ENCODE measurements at places on chromosomes 6 and 20.

DNA sequence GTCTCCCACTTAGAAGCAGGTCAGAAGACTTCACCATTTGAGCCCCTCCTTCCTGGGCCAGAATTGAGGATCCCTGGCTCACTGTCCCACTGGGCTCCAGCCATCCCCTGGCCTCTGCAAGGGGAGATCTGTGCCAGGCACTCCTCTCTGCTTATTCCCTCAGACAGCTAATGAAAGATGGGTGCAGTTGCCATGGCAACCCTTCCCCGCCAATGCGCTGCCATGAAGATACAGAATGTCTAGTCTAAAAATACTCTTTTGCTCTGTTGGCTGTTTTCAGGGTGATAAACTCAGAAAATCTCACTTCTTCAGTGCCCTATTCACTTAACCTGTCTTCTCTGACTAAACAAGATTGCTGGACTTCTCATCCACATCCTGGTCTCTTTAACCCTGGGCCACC lies 13.6 kb upstream of the TTLL2 start:
- DNase-seq: no peak

DNA sequence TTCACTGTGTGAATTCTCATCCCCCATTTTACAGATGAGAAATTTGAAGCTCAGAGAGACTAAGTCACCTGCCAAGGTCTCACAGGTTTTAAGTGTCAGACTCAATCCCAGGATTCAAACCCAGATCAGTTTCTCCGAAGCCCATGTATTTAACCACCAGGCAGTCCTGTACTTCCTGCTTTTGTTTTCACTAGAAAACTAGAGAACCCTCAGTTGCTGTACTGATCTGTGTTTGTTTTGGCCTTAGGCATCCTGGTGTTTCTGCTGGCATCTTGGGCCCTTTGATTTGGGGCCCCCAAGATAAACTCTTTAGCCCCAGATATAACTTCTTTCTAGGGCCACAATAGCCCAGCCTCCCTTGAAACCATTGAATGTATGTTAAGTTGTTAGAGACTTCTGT lies 36.5 kb downstream of the PPP1R16B start:
- no peak for DNase-seq

DNA sequence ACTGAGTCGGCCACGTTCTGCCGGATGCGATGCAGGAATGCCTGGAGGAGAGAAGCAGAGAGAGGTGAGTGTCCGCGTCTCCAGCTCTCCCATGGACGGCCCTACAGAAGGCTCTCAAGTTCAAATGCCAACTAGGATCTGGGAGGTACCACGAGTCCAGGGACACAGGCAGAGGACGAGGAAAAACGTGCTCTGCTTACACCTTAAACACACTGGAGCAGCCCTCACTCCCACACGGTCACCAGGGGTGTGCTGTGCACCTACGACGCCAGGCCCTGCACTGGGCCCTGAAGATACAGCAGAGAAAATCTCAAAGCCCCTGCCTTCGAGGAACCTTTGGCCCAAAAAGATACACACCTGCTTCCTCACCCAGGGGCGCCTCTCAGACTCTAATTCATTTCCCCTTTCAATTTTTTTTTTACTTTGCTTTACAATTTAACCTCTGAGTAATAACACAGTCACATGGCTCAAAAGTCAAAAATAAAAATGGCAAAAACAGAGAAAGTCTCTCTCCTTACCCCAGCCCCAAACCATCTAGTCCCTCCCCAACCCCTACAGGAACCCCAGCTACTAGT lies 79.9 kb downstream of the PREX1 start:
- DNase-seq: no peak

DNA sequence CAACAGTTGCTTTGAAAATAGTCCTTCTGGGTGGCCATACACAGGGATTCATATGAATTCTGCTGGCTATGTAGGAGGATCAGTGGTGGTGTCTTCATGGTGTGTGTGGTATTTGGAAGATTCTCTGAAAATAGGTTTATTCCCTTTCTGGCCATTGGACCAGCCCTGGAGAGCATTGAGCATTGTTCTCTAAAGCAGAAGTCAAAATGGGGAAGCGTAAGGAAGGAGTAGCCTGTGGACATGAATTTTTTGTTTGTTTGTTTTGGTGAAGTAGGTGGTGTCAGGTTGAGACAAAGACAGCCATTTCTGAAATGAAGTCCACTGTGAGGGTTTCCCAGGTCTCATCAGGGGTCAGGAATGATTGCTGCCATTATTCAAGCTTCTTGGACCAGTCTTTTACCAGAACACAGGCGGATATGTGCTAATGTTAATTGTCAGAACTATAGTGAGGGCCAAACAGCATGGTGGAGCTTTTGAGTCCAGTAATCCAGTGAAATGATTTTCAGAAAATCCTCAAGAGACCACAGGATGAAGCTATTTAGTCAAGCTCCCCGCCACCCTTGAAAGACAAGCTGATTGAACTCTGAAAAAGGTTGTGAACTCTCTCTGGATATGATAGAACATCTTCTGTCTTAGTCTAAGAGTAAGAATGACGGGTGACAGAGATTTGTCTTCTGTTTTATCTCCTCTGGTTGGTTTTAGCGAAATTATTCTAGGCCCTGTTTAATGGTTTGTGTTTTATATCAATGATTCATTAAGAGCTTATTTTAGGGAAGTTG lies 60.0 kb downstream of the DNAH8 start:
- DNase-seq: no peak

DNA sequence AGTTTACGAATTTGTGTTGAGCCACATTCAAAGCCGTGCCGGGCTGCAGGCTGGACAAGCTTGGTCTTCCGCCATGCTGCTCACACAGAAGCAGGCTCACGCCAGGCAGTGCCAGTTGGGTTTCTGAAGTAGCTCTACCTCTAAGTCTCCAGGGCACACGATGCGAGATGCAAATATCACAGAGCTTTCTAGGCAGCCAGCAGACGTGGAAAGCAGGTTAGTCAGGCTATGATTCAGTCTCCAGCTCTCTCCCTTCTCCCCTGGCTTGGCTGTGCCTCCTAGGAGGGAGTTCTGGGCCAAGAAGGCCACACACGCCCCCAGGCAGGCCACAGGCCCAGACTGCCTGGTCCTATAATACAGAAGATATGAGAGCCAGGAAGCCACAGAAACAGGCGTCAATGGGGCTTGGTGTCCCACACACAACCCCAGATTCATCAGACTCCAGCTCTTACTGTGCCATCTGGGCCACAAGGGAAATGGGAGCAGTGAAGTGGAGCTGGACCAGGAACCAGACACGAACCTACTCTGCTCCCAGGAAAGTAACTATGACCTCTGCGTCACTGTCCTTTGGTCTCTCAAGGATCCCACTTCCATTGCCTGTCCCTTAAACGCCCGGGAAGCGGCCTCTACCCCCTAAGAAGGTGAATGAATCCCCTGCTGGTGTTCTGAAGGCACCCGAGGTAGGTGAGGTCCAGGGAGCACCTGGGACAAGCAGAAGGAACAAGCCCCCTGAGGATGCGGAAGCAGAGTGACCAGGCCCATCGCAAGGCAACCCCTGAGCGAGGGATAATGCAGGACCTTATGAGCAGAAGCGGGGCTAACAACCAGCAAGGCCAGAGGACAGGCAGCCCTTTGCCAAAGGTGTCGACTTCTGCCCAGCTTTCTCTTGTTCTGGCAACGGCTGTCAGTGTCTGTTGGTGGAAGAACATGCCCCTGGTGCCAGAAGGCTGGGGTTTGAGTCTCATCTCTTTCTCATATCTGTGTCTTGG lies 61.2 kb downstream of the GFOD1 start:
- DNase-seq: no peak

Data from T follicular helper cell (primary cell).